Stimulated activated CD8-positive, alpha-beta memory T cell treated with anti-CD3 and anti-CD28 coated beads, Interleukin-15, amount 100 ng/mL, for 24 hours (primary cell): ENCODE measurements at places on chromosomes 12 and 14.

GRCh38 chr12:19596434-19597166, 157.3 kb downstream of the AEBP2 start:
- no peak for DNase-seq

- DNase-seq: no peak
Observed at GRCh38 chr12:34602213-34602940, 580.1 kb downstream of the ALG10 start.

DNA sequence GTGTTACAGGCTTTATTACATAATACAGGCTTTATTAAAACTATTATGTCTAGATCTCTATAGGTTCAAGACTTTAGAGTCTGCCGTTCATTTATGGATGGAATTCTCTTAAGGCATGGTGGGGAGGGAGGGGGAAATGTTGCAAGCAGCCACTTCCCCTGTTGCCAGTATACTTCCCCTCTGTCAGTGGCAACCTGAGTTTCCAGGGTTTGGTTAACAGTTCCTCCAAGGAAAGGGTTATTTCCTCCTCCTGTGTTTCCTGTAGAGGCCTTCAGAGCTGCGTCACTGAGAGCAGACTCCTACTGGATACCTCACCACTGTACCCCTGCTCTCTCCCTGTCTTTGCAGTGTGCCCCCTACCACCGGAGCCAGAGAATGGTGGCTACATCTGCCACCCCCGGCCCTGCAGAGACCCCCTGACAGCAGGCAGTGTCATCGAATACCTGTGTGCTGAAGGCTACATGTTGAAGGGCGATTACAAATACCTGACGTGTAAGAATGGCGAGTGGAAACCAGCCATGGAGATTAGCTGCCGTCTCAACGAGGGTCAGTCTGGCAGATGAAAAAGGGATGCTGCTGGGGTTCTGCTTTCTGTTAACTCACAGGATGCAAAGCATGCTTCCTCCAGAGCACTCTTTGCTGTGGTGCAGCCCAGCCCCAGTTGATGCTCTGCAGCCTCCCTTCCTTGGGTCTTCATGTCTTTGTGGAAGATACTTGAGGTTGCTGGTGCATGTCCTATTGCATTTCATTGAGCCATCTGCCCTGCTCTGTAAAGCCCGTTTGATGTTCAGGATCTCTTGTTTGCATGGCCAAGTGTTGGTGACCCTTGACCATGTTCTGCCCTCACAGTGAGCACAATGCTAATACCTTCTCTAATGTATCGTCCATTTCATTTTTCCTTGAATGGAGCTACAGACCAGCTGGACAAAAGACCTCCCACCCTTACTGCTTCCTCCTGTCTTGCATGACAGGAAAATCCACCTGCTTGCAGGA, 63.6 kb upstream of the SRSF5 start:
- DNase-seq: no peak

- DNase-seq: no peak
Observed at GRCh38 chr14:87000081-87000480, 992.9 kb downstream of the GALC start.

GRCh38 chr12:106986135-106986534, 811 bp downstream of the MTERF2 start:
- no peak for DNase-seq

- DNase-seq: no peak
Observed at GRCh38 chr14:94267352-94267751, 25.7 kb downstream of the SERPINA10 start.

DNA sequence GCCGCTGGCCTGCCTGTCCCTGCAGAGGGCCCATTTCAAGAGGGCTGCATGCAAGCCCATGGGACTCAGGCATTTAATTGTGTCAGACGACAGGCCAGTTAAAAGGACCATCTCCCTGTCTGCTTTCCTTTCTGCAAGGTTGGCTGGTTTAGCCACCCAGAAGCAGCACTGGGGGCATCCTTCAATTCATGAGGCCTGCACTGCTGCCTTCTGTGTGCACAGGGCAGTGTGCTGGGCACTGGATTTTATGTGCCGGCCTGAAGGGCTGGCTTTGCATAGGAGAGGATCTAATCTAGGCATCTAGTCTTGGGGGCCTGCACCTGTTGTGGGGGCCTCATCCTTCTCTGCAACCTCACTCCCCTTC, 114.1 kb upstream of the FKBP4 start:
- no peak for DNase-seq

DNA sequence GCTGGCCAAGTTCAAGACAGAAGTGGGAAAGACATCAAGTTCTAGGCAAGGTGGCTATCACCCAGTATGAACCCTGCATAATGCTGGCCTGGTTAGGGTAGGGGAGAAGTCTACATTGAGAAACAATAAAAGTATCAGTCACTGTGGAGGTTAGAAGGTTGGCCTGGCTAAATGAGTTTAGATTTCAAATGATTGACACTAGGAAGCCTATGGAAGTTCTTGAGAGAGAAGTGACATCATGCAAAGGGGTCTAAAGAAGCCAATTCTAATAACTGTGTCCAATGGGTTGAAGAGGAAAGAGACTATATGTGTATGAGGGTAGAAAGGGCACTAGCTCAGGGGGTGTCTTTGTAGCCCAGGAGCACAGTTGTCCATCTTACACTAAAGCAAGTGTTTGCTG, 98.5 kb upstream of the MBIP start:
- DNase-seq: no peak

- DNase-seq: no peak
Observed at GRCh38 chr12:48219631-48220030, 16.5 kb upstream of the OR10AD1 start.

DNA sequence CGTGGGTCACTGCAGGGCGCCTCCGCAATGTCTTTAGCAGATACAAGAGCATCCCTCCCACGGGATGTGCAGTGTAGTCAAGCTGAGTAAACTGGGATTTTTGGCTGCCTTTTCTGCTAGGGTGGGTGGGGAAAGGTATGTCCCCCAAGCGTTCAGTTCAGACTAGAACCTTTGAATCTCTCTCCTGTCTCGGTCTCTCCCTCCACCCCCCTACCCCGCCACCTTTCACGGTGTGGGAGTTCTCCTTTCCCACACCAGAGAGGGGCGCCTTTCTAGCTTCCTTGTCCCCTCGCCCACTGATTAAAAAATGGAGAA, 525 bp upstream of the FAR2 start:
- DNase-seq: no peak

DNA sequence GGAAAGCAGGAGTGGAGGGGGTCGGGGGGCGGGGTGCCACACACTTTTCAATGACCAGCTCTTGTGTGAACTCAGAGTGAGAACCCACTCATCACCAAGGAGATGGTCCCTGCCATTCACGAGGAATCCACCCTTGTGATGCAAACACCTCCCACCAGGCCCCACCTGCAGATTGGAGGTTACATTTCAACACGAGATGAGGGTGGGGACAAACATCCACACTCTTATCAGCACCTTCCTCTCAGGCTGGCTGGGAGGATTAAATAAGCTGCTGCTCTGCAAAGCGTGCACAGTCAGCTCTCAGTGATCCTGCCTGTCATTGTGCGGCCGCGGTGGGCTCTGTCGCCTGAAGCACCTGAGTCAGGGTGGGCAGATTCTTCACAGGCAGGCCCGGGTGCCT, 39.7 kb downstream of the AACS start:
- DNase-seq: no peak

DNA sequence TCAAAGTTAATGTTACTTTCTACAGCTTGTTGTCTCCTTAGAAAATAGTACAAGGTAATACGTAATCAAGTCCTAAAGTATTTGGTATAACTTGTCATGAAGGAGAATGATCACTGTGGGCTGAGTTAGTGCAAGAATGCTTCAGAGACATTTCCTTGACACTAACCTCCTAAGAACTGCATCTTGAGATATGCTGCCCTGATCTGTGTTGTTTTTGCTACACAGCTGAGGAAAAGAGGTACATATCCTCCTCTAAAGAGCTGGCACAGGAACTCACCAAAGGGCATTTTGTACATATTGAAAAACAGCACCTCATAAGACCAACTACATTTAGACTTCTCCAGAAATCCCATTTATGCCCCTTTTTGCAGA, 28.7 kb downstream of the RAP1B start:
- DNase-seq: no peak

GRCh38 chr12:113766879-113767878, 198.9 kb downstream of the RBM19 start:
- DNase-seq: no peak

DNA sequence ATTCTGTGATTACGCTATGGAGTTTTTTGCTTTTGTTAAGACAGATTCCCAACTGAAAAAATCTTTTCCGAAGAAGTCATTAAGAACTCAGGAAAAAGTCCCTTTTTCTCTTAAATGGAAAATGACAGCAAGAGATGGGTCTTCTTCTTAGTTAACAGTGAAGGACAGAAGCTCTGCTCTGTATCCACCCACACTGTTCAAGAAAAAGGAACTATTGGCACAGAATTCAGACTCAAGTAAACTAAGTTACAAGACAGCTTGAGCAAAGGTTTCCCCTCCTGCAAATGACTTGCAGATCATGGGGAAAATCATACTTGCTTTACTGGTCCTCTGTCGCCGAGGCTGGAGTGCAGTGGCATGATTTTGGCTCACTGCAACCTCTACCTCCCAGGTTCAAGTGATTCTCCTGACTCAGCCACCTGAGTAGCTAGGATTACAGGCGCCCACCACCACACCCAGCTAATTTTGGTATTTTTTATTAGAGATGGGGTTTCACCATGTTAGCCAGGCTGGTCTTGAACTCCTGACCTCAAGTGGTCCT, 137.1 kb upstream of the AEBP2 start:
- no peak for DNase-seq

- DNase-seq: no peak
Observed at GRCh38 chr14:103427485-103428443, 42.5 kb downstream of the MARK3 start.

GRCh38 chr14:101733211-101733610, 28.3 kb upstream of the PPP2R5C start:
- DNase-seq: no peak

GRCh38 chr12:97229004-97229403, 233.6 kb upstream of the RMST start:
- DNase-seq: no peak

DNA sequence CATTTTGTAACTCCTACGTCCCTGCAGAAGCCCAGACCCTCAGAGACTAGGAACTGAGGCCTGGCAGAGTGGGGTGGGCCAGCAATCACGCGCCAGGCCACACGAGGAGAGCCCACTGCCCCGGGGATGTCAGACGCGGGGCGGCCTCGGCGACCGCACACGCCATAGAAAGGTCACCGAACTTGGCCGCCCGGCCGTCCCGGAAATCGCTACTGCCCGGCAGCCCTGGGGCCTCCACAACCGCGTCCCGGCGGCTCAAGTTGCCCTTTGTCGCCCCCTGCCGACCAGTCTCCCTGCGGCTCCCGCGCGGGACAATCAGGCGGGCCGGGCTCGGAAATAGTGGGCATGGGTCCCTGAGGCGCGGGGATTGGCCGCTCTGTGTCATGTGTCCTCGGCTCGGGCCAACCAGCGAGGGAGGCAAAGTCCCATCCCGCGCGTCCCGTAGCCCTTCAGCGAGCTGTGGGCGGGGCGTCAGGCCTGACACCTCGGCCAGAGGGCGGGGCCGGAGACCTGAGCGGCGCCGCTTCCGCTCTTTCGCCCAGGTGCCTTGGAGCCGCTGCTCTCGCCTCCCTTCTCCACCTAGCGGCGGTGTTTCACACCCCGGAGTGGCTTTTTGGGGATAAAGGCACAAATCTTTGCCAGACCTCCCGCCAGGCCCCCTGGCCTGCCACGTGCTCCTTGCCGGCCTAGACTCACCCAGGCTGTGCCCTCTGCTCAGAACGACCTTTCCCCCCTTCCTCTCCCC, 33.4 kb upstream of the DEGS2 start:
- peak; percentile 98 for DNase-seq

DNA sequence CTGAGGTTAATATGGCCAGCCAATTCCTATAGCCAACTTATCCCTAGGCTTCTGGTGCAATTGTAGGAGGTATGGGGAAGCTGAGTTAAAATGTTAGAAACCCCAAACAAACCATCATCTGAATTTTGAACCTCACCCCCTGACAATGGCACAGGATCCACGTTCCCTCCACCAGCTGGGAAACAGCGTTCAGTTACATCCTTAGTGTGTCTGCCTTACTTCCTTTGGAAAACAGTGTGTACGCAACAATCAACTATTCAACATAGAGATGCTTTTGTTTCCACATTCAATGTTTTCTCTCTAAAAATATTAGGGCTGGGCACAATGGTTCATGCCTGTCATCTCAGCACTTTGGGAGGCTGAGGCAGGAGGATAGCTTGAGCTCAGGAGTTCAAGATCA, 203.4 kb downstream of the TTC7B start:
- DNase-seq: no peak

- DNase-seq: no peak
Observed at GRCh38 chr14:21039585-21040369, 2.4 kb upstream of the RNASE7 start.

DNA sequence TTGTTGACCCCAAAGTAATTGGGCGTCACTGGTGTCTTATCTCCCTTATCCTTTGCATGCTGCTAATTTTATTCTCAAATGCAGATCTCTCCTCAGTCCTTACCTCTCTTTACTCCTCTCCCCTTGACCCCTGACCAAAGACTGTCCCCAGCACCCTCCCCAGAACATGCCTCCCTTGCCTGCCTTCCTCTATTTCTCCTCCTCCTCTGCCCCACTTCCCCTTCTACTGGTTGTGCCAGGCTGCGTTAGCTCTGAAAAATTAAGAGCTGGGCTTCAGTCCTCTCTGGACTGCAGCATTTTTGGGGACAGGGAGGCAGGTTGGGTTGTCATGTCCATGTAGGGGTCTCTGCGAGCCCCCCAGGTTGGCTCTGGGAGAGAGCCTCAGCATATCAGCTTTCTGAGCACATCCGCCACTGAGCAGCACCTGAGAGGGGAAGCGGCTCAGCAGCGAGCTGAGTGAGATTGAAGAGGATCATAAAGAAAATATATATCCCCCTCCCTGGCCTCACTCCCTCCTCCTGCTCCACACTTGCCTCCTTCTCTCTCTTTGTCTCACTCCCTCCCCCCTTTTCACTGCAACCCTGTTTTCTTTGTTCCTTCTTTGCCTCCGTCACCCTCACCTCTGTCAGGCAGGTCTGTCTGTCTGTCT, 6.4 kb upstream of the CISTR start:
- DNase-seq: no peak
